ENCODE measurements at places on chromosomes 4 and X.

GRCh38 chrX:43656005-43656494 lies at the start of gene MAOA:
Gene MAOA, plus strand, starts transcription at chrX:43656299. Its CDS starts 43 bp downstream, at chrX:43656342.
- DNase-seq, result peak; percentile 93

- DNase-seq, result no peak
These were observed 458.8 kb downstream of the CCSER1 start for GRCh38 chr4:90585961-90586360.

DNA sequence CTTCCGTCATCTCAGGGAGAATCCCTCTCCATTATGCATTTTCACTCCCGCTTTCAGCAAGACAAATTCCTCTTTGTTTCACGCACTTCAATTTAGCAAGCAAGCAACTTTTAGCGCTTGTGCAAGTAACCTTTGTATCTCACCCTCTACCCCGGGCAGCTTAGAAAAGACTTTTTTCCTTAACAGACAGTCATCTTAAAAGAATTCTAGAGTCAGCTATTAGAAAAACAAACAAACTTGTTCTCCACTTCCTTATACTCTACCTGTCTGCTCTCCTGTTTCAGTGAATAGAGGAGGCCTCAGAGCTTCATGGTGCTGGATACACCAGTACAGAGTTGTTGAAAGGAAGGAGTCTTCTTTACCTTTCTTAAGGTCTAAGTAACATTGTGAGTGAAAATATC lies 12.1 kb downstream of the TIGD2 start:
- no peak for DNase-seq

GRCh38 chr4:52157641-52158316 lies 106.7 kb downstream of the SPATA18 start:
- no peak for DNase-seq

DNA sequence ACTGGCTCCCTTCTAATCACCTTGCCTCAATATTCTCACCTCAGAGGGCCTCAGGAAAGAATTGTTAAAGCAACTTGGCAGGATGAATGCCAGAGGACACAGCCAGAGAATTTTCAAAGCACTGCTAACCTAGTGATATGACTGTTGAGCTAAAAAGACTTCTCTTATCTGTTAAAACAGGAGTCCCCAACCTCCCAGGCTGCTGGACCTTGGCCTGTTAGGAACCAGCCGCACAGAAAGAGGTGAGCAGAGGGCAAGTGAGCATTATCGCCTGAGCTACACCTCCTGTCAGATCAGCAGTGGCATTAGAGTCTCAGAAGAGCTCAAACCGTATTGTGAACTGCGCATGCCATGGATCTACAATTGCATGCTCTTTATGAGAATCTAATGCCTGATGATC lies 1.7 kb upstream of the KCNE5 start:
- no peak for DNase-seq

GRCh38 chrX:48001260-48001659 lies 2.5 kb downstream of the ZNF182 start:
- no peak for DNase-seq

DNA sequence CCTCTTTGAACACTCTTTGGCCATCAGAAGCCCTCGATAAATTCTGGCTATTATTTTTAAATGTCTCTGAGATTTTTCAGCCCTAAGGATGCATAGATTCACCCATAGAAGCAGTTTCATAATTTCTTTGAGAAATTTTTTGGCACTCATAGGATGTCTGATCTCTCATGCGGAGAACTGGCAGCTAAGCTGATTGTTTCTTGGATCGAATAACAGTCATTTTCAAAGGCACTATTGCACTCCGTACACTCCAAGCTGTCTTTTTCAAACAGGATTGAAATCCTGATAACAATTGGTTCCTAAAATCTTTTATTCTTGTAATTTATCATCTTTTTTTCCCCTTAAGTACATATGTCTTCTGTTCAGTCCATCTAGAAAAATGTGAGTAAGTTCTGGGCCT lies 411.9 kb downstream of the SPOCK3 start:
- no peak for DNase-seq

DNA sequence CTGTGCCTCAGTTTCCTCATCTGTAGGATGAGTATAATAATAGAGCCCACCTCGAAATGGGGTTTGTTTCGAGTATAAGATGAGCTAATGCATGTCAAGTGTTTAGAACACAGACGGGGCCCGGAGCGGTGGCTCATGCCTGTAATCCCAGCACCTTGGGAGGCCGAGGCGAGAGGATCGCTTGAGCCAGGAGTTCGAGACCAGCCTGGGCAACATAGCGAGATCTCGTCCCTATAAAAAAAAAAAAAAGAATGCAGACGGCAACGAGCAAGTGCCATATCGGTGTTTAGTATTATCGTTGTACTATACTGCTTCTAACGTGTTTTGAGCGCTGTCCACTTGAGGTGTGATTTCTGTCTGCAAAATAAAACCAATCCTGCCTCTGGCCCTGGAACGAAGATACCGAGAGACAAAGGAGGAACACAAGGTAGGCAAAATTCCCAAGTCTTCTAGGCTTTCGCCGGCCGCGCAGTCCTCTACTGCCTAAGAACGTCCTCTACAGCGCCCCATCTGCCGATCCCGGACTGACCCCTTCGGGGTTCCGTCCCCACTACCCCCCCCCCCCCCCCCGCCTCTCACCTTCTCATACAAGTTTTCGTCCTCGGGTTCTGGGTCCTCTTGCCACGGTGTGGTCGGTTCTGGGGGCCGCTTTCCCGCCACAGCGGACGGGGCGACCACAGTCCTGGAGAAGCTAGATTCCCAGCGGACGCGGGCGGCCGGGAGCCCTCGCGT lies 442 bp downstream of the NDUFB11 start:
- DNase-seq, result no peak

Data from posterior cingulate gyrus (tissue), 11 donors.